ENCODE measurements at places on chromosomes 2 and 18.

GRCh38 chr2:46075848-46076247 is 221.4 kb upstream of the EPAS1 start:
- DNase-seq, result no peak

DNA sequence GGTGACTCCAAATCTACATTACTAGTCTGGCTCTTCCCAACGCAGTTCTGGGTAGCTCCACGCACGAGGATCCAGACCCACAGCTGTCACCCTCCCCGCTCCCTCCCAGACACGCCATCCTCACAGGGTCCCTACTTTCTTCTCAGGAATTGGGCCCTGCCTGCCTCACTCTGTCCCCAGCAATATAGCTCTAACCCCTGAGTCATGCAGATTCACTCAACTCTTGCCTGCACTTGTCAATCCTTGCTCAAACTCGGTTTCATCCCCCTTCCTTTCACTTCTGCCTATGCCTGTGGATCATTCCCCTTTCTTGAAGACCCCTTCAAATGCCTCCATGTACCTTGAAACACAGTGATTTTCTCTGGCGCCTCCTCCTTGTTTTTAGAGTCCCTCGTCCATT is 5.0 kb downstream of the ST8SIA5 start:
- no peak for DNase-seq

GRCh38 chr2:232892843-232893242 is 22.8 kb downstream of the SNORC start:
- DNase-seq, result no peak

DNA sequence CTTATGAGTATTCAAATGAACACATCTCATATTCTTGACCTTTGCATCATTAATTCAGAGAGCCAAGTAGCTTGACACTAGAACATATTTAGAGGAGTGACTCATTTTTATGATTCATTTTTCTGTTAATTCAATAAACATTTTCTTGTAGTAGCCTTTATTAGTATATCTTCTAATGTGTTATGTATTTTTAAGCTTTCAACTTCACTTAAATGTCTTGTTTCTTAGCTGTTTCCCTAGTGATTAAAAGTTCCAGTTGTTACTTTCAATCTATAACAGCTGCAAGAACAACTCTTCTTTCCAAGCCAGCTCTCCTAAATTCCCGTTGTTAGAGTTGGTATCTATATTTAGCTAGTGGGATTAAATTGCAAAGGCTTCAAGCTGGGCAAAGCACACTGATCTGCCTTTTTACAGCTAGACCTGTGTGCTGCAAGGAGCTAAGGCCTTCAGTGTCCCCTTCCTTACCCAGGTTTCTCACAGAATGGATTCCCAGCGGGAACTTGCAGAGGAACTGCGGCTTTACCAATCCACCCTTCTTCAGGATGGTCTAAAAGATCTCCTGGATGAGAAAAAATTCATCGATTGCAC is at the start of gene KLHL41:
Gene KLHL41, plus strand, starts transcription at position 405 of the 588 bp plus-strand sequence. Its CDS starts 77 bp downstream, at position 482.
- no peak for DNase-seq

- no peak for DNase-seq
These were observed 909.4 kb upstream of the GYPC start for GRCh38 chr2:125746321-125747164.

DNA sequence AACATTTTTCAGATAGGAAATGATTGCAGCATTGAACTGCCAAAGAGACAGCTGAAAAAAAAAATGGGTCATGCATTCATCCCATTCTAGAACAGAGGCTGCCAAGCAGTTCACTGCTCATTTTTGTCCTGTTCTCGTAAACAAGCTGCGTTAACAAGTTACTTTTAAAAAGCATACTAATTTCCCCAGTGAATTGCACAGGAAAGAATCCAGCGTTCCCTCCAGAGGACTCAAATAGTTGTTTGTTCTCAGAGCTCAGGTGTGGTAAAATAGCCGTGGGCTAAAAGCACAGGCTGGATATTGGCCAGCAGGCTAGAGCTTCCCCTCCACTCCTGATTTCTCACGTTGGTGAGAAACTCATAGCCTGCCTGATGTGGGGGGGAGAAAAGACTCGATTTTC is 76.1 kb upstream of the AQP4 start:
- DNase-seq, result no peak

DNA sequence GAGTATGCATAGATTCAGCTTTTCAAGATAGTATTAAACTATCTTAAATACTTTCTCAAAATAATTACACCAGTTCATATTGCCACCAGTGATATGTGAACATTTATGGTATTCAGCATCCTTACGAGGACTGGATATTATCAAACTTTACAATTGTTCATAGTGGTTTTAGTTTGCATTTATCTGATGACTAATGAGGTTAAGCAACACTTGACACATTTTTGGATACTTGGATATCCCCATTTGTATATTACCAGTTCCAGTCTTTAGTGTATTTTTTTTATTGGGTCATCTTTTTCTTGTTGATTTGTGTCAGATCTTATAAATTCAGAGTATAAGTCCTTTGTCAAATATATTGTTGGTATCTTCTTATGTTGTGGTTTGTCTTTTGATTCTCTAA is 128.4 kb downstream of the ASXL3 start:
- no peak for DNase-seq

DNA sequence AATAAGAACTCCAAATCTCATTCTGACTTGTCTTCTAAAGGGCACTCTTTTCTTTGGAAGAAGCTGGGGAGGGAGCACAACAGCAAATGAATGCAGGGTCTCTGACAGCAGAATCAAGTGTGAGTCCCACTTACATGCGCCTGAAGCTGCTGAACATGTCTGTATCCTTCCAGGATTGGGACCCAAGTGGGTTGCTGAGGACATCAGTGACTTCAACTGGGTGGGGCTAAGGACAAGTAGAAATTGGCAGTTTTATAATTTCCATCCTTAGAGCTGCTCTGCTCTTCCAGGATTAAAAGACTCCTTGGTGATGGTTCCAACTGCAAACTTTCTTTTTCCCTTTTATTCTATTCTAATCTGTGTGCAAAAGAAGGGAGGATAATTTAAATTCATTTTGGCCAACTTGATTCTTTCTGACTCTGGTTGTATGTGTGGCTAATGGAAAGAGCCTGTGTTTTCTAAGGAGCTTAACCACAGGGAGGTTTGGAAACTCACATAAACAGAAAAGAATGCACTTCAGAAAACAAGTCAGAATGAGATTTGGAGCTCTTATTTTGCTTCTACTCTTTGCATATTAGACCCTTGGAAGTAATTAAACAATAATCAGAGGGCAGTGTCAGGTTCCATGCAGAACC is 20.6 kb downstream of the ANTXR1 start:
- no peak for DNase-seq

- no peak for DNase-seq
These were observed 805.1 kb downstream of the RNF144A start for GRCh38 chr2:7722212-7722910.

DNA sequence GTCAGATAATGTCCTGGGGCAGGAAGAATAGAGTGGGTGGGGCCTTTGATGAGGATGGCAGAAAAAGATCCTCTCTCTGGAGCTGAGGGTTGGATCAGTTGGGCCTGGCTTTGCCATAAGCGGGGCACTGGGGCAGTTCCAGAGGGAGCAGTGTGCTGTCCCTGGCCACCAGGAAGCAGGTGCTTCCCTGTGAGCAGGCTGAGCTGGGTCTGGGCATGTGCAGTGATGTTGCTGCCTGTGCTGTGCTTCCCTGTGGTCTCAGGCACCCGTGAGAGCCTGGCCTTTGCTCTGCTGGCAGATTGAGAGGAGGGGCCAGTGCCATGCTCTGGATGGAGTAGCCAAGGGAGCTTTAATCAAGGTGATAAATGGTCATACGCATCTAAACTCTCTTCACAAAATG is 14.6 kb upstream of the NPPC start:
- no peak for DNase-seq

GRCh38 chr2:168096158-168096557 is 151.2 kb downstream of the STK39 start:
- DNase-seq, result no peak

GRCh38 chr2:204340511-204340910 is 204.8 kb upstream of the PARD3B start:
- DNase-seq, result no peak

- no peak for DNase-seq
These were observed 63.1 kb downstream of the NAPG start for GRCh38 chr18:10588975-10589374.

- DNase-seq, result no peak
These were observed 134.1 kb upstream of the ITGB6 start for GRCh38 chr2:160334028-160334741.

- DNase-seq, result no peak
These were observed 3.7 kb downstream of the RTP5 start for GRCh38 chr2:241873081-241873802.

GRCh38 chr2:85694052-85695025 is at the start of gene GNLY:
GNLY (plus strand) TSS chr2:85694358; CDS start chr2:85694419, 61 bp downstream.
- no peak for DNase-seq

DNA sequence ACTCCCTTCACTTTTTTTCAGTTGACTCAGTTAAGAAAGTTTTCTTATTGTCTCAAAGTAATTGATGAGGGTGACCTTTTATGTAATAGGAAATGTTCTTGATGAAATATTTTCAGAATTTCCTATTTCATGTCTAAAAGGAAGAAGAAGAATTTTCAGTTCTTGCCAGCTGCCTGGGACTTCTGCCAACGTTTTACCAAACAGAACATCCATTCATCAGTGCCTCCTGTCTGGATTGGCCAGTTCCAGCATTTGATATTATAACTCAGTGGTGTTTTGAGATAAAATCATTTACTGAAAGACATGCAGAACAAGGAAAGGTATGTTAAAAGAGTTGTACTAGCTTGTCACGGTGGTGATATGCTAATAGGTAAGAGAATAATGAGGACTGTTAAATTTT is 104.7 kb upstream of the MYO3B start:
- DNase-seq, result no peak

DNA sequence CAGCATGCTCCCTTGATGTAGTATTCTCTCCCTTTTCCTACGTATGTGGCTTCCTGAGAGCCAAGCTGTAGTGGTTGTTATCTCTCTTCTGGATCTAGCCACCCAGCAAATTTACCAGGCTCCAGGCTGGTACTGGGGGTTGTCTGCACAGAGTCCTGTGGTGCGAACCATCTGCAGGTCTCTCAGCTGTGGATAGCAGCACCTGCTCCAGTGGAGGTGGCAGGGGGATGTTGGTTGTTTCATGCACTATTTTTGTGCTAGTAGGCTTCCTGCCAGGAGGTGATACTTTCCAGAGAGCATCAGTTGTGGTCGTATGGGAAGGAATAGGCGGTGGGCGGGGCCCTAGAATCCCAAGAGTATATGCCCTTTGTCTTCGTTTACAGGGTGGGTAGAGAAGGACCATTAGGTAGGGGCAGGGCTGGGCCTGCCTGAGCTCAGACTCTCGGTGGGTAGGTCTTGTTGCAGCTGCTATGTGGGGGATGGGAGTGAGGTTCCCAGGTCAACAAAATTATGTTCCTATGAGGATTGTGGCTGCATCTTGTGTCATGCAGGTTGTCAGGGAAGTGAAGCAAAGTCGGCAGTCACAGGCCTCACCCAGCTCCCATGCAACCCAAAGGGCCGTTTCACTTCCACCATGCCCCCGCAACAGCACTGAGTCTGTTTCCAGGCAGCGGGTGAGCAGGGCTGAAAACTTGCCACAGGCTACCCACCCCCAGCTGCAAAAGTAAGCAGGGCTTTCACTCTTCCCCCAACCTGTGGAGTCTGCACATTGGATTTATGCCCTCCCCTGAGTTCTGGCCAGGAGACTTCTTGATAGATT is 1139.5 kb downstream of the BCL11A start:
- no peak for DNase-seq

GRCh38 chr18:26516964-26517363 is 31.4 kb downstream of the KCTD1 start:
- DNase-seq, result no peak

DNA sequence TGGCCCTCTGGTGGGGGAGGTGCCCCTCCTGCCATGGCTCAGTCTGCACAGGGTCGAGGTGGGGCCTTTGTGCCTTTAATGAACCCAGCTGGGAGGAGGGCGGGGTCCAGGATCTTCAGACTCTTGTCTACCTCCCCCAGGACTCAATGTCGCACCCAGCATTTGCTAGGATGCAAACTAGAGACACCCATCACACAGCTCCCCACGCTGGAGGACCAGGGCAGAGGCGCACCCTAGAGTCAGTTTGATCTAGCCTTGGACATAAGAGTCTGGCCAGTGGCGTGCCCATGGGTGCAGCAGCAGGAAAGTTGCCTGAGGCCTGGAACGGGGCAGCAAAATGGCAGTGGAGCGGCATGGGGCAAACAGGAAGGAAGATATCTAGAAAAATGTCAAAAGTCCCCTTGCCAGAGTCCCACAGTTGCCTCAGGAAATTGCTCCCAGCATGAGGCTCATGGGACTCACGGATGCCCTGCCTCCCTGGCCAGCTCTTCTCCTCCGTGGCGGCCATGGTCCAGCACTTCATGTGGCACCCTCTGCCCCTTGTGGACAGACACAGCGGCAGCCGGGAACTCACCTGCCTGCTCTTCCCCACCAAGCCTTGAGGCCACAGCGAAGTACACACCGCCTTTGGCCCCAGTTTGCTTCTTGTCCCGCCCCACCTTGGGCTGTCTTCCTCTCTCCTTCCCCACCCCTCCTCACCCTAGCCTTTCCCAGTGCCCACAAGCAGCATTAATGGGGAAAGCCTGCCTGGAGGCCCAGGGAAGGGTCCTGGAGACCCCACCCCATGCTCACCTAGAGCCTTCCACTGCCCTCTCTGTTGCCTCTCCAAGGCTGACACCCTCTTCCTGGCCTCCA is 17.7 kb downstream of the SH2D6 start:
- DNase-seq, result no peak

DNA sequence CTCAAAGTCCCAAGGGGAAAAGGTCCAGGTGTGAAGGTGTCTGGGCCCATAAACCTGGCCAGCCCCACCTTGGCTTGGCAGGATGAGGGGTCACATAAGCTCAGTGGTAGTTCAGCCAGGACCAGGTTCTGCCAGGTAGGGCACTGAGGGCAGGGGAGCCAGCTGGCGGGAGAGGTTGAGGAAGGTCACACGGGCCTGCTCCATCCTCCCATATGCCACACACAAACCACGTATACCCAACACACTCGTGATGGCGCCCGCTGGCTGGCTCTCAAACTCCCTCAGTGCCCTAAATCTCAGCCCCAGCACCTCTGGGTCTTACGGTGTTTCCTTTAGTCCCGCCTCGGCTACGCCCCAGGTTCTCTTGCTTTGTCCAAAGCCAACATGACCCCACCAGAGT is 160.5 kb downstream of the ZFP36L2 start:
- no peak for DNase-seq

- no peak for DNase-seq
These were observed 10.0 kb upstream of the THADA start for GRCh38 chr2:43605851-43606250.

- no peak for DNase-seq
These were observed 57.7 kb downstream of the CIB4 start for GRCh38 chr2:26583381-26583911.

DNA sequence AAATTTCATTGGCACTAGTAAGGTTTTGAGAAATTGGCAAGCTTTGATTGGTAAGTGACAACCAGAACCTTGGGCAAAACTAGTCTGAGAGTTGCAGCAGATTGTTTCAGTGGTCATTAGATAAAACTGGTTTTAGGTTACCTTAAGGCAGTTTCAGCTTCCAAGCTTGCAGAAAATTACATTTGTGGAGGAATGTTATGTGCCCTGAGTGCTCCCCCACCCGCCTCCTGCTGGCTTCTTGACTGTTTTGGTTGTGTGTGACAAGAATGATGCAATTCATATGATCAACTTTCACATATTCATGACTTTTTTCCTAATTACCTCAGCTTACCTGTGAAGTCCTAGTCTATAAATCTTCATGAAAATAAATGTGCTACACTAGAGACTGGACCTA is 599.5 kb upstream of the ZNF804A start:
- DNase-seq, result no peak

- no peak for DNase-seq
These were observed 34.0 kb downstream of the LBH start for GRCh38 chr2:30265052-30266015.

Measured in activated CD8-positive, alpha-beta memory T cell treated with anti-CD3 and anti-CD28 coated beads for 48 hours (primary cell).